Breast epithelium (tissue), 4 donors: ENCODE measurements at places on chromosomes 12 and 14.

GRCh38 chr12:49636979-49637755, 13.8 kb downstream of the PRPF40B start:
- no peaks in the 10 kb centered on the region for H3K36me3 ChIP-seq
- no peak overlapping the region for H3K27ac ChIP-seq
- no peaks in the 10 kb centered on the region for H3K4me1 ChIP-seq
- no peak overlapping the region for H3K4me3 ChIP-seq
- no peaks in the 10 kb centered on the region for H3K27me3 ChIP-seq

- no peak overlapping the region for H3K4me3 ChIP-seq
- DNase-seq = no peak
- no peaks in the 10 kb centered on the region for H3K4me1 ChIP-seq
- H3K27me3 ChIP-seq = no peaks in the 10 kb centered on the region
Measured at GRCh38 chr14:34965912-34966311, 16.9 kb upstream of the SRP54 start.

GRCh38 chr12:26058818-26059217, 66.0 kb downstream of the BHLHE41 start:
- H3K36me3 ChIP-seq = no peaks in the 10 kb centered on the region
- no peaks in the 10 kb centered on the region for H3K27me3 ChIP-seq
- no peak overlapping the region for H3K27ac ChIP-seq

GRCh38 chr12:26750531-26751175, 82.3 kb downstream of the ITPR2 start:
- H3K4me1 ChIP-seq = no peaks in the 10 kb centered on the region
- H3K27ac ChIP-seq = no peak overlapping the region
- no peaks in the 10 kb centered on the region for H3K27me3 ChIP-seq
- no peaks in the 10 kb centered on the region for H3K36me3 ChIP-seq
- DNase-seq = no peak

DNA sequence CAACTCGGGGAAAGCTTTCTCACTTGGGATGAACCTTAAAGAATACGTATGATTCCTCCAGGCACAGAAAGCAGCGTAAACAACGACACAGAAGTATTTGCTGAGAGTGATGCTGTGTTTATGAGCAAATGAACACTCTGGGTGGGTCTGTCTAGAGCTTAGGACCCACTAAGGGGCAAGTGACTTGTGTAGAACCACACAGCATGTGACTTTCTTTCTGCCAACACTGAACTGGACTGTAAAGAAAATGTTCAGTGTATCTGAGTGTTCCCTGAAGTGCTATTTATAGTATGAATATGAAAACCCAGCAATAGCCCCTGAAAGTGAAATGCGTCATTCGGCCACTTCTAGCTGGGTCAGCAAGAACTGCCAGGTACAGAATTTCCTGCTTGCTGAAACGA, 78.5 kb downstream of the ST8SIA1 start:
- no peak for DNase-seq
- no peaks in the 10 kb centered on the region for H3K4me1 ChIP-seq
- H3K27ac ChIP-seq = peak overlapping the region; percentile 78
- H3K36me3 ChIP-seq = no peaks in the 10 kb centered on the region
- no peaks in the 10 kb centered on the region for H3K27me3 ChIP-seq
- no peak overlapping the region for H3K4me3 ChIP-seq

- no peaks in the 10 kb centered on the region for H3K36me3 ChIP-seq
- H3K27ac ChIP-seq = no peak overlapping the region
- no peaks in the 10 kb centered on the region for H3K4me1 ChIP-seq
- peaks cover 6% of the 10 kb centered on the region for H3K27me3 ChIP-seq
Measured at GRCh38 chr12:113473942-113474341, 2.3 kb upstream of the LHX5 start.

DNA sequence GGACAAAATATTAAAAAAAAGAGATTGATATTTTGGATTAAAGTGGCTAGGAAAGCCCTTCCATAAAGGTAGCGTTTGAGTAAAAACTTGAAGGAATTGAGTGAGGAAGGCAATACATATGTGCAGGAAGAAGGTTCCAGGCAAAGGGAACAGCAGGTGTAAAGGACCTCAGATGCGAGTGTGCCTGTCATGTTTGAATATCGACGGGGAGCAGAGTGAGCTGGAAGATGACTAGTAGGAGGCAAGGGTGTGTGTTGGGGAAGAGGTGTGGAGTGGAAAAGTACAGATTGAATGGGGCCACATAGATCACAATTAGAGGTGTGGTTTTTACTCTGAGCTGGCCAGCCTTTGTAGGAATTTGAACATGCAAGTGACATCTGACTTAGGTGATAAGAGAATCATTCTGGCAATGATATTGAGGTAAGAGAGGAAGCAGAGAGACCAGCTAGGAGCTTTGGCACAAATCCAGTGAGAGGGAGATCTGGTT, 15.0 kb upstream of the FBXO33 start:
- no peaks in the 10 kb centered on the region for H3K4me1 ChIP-seq
- H3K27ac ChIP-seq = no peak overlapping the region
- DNase-seq = no peak
- no peak overlapping the region for H3K4me3 ChIP-seq

DNA sequence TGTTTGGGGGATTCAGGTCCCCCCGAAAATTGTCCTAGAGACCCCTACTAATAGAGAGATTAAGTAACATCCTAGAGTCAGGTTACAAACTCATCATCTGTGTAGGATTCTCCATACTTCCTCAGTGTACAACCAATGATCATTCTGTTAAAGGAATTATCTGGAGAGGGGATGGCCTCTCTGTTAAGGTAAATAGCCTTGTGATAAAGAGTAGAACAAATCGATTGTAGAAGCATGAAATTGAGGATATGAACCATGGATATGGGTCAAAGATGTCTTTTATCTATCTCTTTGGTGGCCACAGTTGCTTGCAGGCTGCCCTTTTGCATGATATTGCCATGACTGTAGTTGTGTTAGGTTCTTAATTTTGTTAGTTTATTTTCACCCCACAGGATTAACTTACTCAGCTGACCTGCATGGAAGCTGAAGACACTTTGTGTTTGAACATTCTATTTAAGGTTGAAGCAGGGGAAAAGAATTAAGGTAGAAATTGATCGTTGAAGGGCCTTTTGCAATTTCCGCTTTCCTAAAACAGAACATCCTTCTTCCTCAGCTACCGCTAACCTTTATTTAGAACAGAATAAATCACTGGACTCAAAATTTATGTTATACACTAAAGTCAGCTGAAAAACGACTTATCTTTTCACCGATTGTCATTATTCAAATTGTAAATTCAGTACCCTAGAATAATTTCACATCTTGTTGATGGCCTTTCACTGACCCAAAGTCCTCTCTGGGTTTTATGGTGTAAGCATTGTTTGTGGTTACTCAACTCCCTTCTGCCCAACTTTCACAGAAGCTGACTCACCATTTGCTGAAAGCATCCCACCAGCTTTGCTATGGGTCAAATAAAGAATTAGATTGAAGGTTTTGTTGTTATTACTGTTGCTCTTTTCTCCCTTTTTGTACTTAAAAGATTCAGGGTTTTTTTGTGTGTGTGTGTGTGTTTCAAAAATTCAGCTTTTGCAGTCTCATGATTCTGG, 52.3 kb downstream of the IRAK3 start:
- H3K27ac ChIP-seq = peak overlapping the region; percentile 74
- H3K27me3 ChIP-seq = no peaks in the 10 kb centered on the region
- H3K4me1 ChIP-seq = no peaks in the 10 kb centered on the region
- no peaks in the 10 kb centered on the region for H3K36me3 ChIP-seq
- DNase-seq = no peak
- H3K4me3 ChIP-seq = no peak overlapping the region

GRCh38 chr12:50699940-50700339, 64.0 kb upstream of the ATF1 start:
- H3K4me1 ChIP-seq = no peaks in the 10 kb centered on the region
- H3K27me3 ChIP-seq = no peaks in the 10 kb centered on the region
- no peak overlapping the region for H3K27ac ChIP-seq

DNA sequence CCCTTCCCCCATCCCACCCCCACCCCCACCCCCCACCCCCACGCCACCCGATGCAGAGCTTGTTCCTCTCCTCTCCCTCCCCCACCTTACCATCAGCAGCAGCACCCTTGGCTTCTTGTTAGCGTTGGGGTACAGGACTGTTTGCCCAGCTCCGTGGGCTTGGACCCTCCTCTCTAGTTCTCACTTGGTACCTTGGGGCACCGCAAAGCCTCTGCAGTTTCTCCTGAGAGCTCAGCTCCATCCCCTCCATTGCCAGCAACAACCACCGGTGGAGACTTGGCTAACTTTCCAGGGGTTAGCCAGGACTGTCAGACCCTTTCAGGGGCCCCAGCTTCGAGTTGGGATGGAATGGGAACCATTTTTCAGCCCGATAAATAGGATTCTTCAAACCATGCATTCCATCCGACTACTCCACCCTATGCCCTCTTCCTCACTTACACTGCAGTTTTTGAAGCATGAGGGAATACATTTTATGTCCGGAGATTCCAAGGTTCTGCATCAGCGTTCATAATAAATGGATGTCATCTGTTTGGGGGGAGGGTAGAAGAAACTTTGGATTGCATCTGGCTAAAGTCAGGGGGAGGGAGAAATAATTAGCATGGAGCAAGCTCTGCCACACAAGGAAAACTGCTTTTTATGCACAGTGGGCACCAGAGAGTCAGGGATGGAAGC, 1.1 kb downstream of the SCN8A start:
- no peak overlapping the region for H3K4me3 ChIP-seq
- no peaks in the 10 kb centered on the region for H3K36me3 ChIP-seq
- no peaks in the 10 kb centered on the region for H3K27me3 ChIP-seq
- no peak overlapping the region for H3K27ac ChIP-seq
- no peaks in the 10 kb centered on the region for H3K4me1 ChIP-seq
